ENCODE measurements at places on chromosomes 1 and 21. TPM values are rescaled to one million over a fixed set of nuclear protein-coding genes. Genes with fewer than 3 reads are reported as not detected.

GRCh38 chr1:117284399-117285215, 73.9 kb upstream of the VTCN1 start:
- DNase-seq, result peak; percentile 17

Gene RXRG
- total RNA-seq, result not detected

Gene LENEP
- 1.1 TPM for total RNA-seq

DNA sequence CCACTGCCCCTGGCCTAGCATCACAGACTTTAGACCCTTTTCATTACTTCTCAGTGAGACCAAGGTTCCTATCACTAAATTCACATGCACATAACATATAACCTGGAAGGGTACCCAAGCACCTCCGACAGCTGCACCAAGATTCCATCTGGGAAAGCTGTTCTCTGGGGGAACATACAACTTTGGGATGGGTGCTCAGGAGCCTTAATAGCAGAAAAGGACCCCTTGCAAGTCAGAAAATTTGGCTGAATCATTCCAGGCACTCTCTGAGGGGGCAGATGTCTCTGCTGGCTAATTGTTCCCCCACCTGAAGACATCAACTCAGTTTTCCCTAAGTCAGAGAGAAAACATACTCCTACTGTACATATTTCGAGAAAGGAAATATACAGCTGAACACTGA, 41.3 kb upstream of the PSEN2 start:
- no peak for DNase-seq

DNA sequence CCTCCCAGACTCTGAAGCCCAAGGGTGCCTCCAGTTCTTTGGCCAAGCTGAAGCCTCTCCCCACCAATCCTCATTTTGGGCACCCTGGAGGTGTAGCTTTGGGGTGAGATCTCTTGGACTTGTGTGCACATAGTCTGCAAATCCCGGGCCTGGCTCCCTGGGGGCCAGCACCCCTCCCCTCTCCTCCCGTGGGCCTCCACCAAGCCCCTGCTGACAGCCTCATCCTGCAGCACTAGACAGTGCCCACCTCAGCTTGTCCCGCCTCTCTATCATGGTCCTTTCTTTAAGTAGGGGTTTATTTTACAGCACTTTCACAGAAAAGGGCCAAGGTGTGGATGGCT, 3.2 kb downstream of the GJC2 start:
- no peak for DNase-seq

- no peak for DNase-seq
These were observed at the start of gene MSH4 for GRCh38 chr1:75796376-75797272. Gene MSH4, plus strand, starts transcription at chr1:75796882. Its CDS starts 104 bp downstream, at chr1:75796986.

DNA sequence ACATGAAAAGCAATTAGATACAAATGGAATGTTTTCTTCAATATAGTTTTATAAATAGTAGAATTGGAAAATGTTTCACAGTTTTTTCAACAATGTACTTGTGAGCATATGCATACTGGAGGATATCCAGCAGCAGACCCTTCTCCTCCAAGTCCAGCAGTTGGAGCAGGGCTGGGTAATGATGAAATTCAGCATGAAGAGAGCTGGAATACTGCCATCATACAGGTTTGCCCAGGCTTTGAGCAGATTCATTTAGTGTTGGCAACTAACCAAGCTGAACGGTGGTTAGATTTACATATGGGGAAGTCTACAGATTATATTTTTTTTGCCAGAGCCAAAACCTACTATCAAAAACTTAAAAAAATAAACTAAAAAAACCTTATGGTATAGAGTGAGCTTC, 38.3 kb downstream of the WDR3 start:
- no peak for DNase-seq

Data from Calu3 (cell line).